ENCODE measurements at places on chromosomes 7 and 10.

GRCh38 chr10:60237977-60238758, 151.5 kb downstream of the ANK3 start:
- peak; percentile 61 for DNase-seq

GRCh38 chr7:6607651-6608051, 7.8 kb upstream of the ZNF853 start:
- no peak for DNase-seq

GRCh38 chr10:127157089-127157488, 39.3 kb downstream of the INSYN2A start:
- DNase-seq: no peak

- DNase-seq: no peak
Observed at GRCh38 chr7:149868623-149869290, 5.0 kb upstream of the ATP6V0E2 start.

GRCh38 chr10:103648251-103648635, 154.7 kb downstream of the NEURL1 start:
- no peak for DNase-seq

DNA sequence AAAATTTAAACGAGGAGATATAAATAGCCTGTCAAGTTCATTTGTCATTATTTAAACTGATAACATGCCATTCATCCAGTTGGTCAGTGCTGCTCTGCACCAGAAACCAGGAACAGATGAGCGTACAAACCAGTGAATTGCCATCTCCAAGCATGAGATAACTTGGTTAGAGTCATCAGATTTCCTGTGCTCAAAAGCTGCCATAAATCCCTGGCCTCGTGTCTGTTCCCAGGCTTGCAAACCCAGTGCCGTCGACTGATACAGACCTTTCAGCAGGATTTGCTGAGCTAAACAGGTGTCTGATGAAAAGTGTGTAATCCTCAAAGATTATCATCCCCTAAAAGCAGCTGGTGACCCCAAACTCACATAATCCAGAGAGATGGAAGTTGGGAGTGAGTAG, 96.0 kb upstream of the SAMD8 start:
- DNase-seq: no peak

GRCh38 chr10:8053446-8054243, 843 bp upstream of the GATA3 start:
- DNase-seq: no peak

GRCh38 chr7:21194936-21195335, 232.9 kb upstream of the SP4 start:
- no peak for DNase-seq

DNA sequence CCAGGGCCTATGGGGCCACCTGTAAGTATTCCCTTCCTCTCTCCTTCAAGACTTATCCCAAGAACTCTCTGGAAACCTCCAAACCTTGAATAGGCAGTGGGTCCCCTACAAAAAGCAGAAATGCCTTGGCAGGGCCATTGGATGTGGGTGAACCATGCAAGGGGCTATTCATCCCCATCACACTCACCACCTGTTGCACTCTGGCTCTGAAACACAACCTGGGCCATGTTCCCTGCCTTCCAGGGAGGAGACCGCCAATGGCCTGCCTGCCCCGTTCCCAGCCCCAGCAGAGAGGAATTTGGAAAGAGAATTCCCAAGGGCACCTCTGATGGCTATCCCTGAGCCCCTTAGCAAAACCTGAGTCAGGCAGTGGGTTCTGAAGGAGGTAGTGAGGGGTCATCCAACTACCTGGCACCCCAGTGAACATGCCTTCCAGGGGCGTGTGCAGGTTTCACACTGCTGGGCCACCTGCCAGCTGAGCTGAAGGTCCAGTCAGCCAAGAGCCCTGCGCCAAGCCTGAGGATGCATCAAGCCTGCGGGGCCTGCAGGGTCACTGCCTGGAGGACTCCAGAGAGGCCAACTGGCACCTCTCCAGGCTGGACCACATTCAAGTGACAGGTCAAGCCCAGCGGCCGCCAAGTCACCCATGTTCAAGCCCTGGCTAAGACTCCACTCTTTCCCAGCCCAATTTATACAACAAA, 101.3 kb downstream of the COL13A1 start:
- DNase-seq: no peak

- no peak for DNase-seq
Observed at GRCh38 chr10:18334116-18334867, 194.1 kb downstream of the CACNB2 start.

- no peak for DNase-seq
Observed at GRCh38 chr10:3946234-3947229, 161.5 kb upstream of the KLF6 start.

GRCh38 chr10:60086421-60086820, 180.1 kb upstream of the CCDC6 start:
- no peak for DNase-seq

DNA sequence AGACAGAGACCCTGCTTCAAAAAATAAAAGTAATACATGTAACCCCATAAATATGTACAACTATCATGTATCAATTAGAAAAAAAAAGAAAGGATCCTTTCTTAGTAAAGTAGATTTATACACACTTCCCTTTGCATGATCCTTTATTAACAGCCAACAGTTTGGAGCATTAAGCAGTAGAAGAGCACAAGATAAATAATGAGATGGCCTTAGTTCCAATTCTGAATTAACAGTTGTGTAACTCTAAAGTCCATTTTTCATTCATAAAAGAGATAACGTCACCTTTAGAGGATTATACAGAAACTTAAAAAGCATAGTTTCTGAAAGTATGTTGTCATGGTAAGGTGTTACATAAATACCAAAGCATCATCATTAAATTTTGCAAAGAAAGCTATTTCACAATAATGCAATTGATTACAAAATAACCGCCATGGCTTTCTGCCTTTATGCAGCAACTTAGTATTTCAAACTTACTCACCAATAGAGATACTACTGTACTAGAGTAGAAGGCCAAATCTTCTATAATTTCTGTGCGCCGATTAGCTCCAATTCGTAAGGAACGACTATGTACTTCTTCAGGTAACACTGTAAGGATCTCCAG, 40.3 kb downstream of the TNPO3 start:
- DNase-seq: no peak

DNA sequence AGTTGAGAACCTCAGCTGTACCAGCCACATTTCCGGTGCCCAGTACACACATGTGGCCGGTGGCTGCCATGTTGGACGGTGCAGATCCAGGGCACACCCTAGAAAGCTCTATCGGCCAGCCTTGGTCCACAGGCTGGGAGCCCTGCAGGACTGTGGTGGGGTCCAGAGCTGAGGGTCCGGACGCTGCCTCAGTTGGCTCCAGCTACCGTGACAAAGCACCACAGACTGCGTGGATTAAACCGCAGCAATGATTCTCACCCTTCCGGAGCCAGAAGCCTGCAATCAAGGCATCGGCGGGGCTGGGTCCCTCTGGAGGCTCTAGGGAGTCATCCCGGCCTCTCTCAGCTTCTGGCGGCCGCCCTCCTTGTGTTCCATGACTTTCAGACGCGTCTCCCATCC, 50.1 kb downstream of the PDGFA start:
- DNase-seq: no peak

- no peak for DNase-seq
Observed at GRCh38 chr7:113086431-113086888, at the start of gene GPR85. GPR85 (minus strand) TSS chr7:113086827; CDS start chr7:113084721, 2,106 bp downstream.

GRCh38 chr7:115211171-115211570, 289.3 kb downstream of the MDFIC start:
- DNase-seq: no peak

GRCh38 chr7:132200141-132200540, 376.1 kb downstream of the PLXNA4 start:
- no peak for DNase-seq

- no peak for DNase-seq
Observed at GRCh38 chr7:30915751-30916150, 4.1 kb downstream of the AQP1 start.

All from RKO (cell line).